ENCODE measurements at places on chromosomes 6 and 20.
A peak's percentile ranks its signal among the peaks of the same experiment; 100 is the strongest.

- no peak for DNase-seq
Measured at GRCh38 chr20:53354314-53354713, 239.3 kb downstream of the ZNF217 start.

DNA sequence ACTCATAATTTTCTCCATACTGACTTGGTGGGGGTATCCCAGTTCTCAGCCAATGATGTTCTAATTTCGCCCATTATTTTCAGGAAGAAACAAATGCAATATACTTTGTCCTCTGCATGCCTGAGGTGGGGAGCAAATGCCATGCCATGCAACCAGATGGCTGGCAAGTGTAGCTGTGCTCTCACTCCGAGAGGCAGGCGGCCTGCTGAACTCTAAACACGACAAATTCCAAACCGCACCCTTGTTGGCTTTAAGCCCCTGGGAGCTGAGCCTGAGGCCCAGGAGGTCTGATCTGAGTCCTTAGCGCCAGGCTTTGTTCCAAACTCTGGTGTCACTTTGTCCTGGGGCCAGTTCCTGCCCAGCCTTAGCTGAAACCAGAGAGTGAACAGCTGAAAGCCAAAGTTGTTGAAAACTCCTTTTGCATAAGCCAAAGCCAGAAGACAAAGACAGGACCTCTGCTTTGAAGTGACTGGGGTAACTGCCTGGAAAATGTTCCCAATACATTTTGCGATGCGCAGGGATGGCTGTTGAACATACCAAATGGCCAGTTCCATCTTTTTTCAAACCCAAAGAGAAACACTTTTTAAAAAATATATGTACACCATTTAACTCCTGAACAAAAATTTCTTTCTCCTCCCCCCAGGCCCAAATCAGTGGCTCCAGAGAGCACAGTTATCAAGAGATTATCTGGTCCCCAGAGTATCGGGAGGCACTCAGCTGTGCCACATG is 46.2 kb downstream of the TTI1 start:
- no peak for DNase-seq

DNA sequence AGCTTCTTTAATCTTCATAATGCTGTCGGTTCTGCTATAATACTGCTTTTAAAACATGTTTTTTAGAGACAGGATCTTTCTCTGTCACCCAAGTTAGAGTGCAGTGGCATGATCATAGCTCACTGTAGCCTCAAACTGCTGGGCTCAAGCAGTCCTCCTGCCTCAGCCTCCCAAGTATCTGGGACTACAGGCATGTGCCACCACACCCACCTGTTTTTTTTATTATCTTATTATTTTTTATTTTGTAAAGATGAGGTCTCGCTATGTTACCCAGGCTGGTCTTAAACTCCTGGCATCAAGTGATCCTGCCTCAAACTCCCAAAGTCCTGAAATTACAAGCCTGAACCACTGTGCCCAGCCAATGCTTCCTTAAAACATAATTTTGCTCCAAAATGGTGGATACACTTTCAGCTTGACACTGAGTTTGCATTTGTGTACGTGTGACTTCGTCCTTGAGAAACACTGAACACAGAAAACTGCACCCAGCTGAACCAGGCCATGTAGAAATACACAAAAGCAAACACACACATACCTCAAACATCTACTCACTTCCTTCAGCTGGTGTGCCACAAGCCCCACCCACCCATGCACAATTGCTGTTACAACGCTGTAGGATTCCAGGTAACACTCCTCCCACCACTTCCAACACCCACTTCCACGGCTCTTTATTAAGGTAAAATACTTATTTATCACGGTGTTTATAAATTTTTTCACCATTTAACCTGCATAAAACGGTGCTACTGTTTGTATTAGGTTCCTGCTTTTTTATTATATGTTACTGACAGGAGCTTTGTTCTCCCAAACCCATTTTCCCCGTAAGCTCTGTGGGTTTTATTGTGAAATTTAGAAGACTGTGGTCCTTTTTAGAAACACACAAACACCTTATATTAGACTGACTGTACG is 109.1 kb downstream of the TSHZ2 start:
- DNase-seq, result peak; percentile 30

GRCh38 chr6:32912951-32913350 is 27.9 kb downstream of the HLA-DMB start:
- DNase-seq, result no peak

DNA sequence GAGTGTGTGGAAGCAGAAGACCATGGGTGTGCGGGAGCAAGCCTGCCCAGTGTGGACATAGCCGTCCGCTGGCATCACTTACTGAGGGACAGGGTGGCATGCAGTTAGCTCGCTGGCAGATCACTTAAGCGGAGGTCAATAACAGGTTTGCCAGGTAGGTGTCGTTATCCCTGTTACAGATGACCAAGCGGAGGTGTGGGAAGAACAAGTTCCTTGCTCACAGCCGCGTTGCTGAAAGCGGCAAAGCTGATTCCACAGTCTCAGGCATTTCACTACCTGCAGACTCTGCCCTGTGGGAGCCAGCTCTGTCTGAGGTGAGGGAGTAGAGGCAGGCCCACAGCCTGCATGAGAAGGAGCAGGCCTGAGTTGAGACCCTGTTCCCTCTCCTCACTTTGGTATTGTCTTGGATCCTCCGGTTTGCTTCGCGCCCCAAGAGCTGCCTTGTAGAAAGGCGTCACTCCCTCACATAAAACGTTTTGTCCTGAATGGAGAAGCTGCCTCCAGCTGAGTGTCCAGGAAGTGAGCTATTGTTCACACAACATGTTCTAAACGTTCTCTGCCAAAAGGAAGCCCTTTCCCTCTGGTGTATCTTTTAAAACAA is 96.9 kb downstream of the TCP11 start:
- peak; percentile 70 for DNase-seq

DNA sequence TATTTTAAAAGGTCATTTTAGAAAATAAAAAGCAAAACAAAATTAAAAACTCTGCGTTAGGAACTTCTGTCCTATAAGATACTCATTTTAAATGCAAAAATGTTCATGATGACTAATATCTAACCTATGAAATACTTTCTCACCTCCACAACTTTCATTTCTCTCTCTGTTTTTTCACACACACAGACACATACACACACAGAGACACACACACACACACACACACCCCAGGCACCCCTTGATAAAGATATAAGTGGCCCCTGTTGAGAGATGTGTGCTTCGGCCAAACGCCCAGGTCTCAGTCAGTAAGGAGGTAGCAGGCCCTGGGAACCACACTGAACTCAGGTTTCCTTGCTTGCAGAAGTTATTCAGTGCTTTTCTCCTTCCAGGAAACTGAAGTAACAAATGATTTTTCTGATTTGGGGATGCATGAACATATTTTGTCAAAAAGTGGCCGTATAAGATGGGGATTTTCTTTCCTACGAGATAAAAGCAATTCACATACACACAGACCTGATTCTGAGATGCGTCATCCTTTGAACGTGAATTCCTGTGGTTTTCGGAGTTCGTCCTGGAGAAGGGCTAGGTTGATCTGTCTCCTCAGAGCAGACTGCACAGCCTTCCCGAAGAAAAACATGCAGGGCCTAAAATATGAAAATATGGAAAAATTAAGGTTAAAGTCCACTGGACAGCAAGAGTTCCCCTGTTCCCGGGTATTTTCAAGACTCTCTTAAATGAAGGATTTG is 306.8 kb upstream of the FOXQ1 start:
- DNase-seq, result peak; percentile 52

- no peak for DNase-seq
Measured at GRCh38 chr6:167270499-167271311, 20.4 kb upstream of the UNC93A start.

GRCh38 chr6:127586372-127586771 is 9.4 kb downstream of the C6orf58 start:
- no peak for DNase-seq

DNA sequence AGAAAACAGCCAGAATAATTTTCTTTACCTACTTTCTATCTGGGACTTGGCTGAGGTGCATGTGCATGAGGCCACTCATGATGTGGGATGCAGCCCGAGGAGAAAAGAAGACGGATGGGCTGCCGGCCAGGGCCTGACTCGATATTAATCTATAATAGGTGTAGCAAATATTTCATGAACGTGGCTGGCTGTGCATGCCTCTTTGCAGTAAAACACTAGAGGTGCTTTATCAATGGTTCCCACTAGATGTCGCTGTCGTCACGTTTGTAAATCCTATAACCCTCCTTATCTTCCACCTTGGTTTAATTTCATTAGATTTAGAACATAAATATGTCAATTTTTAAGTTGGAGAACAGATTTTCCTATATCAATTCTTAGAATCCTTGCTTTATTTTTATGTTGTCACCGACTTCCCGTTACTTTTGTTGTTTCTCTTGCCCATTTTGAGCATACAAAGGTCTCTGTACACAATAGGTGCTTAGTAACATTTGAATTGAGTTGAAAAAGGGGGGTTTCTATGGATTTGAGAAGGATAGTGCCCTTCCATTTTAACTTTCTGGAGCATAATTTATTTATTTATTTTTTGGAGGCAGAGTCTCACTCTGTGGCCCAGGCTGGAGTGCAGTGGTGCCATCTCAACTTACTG is 19.6 kb upstream of the FERMT1 start:
- DNase-seq, result peak; percentile 82
